Fibroblast of skin of right biceps (primary cell): ENCODE measurements at places on chromosomes 5 and 9.

- DNase-seq, result peak; percentile 22
These were observed 216.9 kb downstream of the GLIS3 start for GRCh38 chr9:4082948-4083347.

DNA sequence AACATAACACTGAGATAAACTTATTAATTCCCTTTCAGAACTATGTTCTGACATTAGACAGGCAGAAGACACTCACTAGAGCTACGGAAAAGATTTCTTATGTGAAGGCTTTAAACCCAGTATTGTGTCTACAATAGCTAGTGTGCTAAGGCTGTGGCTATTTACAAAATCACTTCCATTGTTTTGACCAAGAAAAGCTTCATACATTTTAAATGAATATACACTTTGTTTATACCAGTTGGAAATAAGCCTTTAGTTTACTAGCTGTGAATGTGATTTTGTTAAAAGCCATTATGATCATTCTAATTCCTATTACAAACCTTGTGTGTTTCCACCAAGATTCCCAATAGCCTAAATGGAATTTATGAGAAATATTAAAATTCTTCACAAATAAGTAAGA, 83.0 kb downstream of the AGTPBP1 start:
- no peak for DNase-seq

- DNase-seq, result peak; percentile 61
These were observed 22.8 kb upstream of the DUSP1 start for GRCh38 chr5:172793577-172794488.

DNA sequence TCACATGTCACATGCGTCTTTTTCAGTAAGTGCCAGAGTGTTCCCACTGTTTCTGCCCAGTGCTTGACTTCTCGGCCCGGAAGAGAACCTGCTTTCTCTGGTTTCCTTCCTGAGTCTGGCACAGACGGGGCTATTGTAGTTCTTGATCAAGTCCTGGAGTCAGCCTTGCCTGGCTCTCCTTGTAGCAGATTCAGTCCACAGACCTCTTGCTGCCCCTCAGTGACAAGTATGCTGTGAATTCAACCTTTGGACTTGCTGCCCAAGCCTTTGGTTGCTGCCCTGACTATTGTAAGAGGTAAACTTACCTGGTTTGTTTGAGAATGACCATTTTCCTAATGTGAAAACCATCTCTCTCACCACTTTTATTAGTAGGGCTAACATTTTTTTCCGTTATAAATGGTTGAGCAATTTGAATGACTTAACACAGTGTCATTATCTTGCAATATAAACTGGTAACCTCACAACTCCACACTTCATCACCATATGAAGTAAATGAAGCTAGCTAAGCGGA, 24.7 kb downstream of the ZBTB34 start:
- DNase-seq, result no peak

DNA sequence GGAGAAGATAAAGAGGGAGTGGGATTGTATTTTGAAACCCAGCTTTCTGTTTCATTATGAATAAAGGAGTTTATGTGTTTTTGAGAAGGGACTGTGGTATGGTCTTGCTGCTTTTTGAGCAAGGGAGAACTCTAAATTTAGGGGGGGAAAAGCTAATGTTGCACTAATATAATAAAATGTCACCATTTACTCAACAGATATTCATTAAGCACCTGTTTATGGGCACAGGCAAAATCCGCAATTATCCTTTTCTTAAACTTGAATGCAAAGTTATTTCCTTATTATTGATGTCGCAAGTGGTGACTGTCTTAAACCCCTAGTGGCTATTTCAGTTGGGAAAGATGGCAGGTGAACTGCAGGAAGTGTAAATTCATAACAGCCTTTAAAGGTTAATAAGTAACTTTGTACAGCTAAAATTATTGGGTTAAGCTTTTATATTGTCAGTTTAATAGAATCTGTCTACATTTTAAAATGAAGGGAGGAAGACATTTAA, 1.5 kb downstream of the CDC42SE2 start:
- DNase-seq, result peak; percentile 13

GRCh38 chr5:74161170-74161569, 479.4 kb downstream of the ENC1 start:
- DNase-seq, result peak; percentile 79

DNA sequence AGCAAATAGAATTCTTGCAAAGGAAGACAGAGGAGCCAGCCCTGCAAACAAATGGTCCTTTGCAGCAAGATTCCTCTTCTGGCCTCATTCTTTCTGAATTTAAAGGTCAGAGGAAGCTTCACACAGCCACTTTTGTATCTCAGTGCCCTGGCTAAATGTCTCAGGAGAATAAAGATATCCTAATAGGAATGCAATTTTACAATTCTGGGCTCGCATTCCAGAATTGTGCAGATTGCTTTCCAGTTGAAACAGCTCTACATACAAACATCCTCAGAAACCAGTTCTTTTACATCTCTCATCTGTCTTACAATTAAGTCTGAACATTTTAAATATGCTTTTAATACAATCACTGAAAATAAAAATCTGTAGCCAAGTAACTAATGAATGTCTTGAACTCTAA, 14.6 kb upstream of the ACOT12 start:
- DNase-seq, result peak; percentile 48

GRCh38 chr5:101024299-101024698, 121.2 kb upstream of the ST8SIA4 start:
- DNase-seq, result no peak

GRCh38 chr5:139262059-139262741, 31.3 kb upstream of the MATR3 start:
- no peak for DNase-seq

DNA sequence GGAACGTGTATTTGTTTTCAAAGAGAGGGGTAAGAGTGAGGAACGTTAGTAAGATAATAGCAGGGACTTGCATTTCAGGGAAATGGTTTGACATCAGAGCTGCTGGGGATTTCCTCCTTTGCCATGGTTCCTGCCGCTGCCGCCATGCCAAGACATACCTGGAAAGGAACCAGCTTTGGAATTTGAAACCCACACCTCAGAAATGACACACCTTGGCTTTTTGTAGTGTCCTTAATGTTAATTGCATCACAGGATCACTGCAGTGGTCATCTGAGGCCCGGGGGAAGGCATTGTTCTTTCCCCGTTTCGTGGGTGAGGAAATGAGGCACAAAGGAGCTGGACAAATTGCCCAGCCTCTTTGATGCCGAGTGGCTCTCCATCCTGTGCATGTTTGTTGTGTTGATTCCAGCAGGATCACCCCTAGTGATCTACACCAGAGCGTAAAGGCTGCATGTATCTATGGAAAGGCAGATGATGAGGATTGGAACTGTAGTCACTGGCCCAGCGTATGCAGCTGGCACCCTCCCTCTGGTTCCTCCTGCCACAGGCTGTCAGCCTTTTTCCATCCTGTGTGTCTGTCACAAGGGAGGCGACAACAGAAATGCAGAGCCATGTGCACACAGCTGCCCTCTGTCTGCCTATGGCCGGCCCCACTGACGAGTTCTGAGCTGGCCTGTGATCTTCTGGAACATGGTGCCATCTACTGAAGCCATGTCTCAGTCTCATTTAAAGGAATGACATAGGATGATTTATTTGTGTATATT, 37.8 kb downstream of the SLC46A2 start:
- no peak for DNase-seq

DNA sequence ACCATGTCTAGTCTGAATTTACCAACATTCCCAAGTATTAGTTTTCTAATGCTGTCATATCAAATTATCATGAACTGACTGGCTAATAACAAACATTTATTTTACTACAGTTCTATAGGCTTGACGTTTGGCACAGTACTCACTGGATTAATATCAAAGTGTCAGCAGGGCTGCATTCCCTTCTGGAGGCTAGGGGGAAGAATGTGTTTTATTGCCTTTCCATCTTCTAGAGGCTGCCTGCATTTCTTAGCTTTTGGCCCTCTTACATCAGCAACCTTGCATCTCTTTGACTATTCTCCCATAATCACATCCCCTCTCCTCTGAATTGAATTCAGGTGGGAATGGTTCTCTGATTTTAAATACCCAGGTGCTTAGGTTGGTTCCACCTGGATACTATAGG, 84.7 kb downstream of the EDIL3 start:
- peak; percentile 40 for DNase-seq

GRCh38 chr5:35608881-35609779, 8.5 kb upstream of the SPEF2 start:
- peak; percentile 6 for DNase-seq

GRCh38 chr9:13386935-13387733, 107.6 kb upstream of the MPDZ start:
- peak; percentile 80 for DNase-seq

GRCh38 chr5:172835290-172835993, 1.4 kb downstream of the ERGIC1 start:
- no peak for DNase-seq

DNA sequence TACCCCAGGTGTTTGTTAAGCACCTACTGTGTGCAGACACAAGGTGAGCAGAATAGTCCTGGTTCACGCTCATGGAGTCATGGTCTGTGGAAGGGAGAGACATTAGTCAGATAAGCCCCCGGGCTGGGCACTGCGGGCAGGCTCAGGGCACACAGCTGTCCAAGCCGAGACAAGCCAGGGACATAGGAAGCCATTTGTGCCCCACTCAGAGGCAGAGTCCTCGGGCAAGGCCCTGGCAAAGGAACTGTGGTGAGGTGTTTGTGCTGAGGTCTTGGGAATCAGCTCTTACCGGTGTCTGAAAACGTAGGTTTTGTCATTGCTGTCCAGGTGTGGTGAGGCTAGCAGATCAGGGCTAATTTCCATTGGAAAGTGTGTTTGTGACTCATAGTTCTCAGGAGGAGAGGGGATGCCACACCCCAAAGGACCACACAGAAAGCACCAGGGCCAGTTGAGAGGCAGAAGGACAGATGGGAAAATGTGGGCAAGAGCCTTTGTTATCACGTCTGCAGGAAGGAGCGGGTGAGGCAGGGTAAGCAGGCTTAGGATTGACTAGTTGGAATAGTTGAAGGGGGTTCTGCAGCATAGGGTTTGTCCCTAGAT, 46.1 kb upstream of the NEURL1B start:
- DNase-seq, result no peak

GRCh38 chr5:139376364-139376763, 6.7 kb downstream of the SLC23A1 start:
- no peak for DNase-seq

DNA sequence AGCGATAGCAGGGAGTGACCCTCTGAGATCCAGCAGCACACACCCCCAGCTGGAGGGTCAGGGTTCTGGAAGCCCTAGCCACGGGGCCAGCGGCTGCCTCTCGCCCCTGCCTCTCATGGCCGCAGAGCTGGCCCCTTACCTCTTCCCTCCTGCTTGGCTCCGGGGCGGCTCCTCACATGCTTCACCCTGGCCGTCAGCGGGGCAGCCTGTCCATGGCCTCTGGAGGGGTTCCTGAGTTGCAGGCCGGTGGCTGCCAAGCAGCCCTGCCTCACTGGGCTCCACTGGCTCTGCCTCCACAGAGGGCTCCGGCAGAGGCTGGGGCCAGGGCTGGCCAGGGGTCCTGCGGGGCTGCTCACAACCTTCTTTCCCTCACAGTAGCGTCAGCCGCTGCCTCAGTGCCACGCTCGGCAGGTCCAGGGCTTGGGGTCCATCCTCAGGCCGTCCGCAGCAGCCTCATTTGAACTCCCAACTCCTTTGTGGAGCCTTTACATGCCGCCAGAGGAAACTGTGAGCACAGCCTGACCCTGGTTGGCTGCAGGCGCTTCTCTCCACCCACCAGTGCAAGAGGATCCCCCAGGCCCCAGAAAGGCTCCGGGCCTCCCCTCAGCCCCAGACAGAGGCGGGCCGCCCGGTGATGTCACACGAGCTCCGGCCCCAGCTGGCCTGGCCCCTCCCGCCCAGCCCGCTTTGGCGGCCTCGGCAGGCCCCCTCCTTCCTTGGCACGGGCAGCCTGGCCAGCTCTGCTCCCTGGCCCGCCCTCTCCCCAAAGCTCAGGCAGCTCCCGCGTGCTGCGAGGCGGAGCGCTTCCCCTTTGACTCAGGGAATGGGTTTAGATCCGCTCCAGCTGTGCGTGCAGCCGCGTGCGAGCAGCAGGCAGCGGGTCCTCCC, at the start of gene ANGPTL2:
ANGPTL2 (minus strand) TSS at position 460 of the 888 bp plus-strand sequence. CDS start 13,904 bp downstream, outside the sequence.
- DNase-seq, result peak; percentile 92

DNA sequence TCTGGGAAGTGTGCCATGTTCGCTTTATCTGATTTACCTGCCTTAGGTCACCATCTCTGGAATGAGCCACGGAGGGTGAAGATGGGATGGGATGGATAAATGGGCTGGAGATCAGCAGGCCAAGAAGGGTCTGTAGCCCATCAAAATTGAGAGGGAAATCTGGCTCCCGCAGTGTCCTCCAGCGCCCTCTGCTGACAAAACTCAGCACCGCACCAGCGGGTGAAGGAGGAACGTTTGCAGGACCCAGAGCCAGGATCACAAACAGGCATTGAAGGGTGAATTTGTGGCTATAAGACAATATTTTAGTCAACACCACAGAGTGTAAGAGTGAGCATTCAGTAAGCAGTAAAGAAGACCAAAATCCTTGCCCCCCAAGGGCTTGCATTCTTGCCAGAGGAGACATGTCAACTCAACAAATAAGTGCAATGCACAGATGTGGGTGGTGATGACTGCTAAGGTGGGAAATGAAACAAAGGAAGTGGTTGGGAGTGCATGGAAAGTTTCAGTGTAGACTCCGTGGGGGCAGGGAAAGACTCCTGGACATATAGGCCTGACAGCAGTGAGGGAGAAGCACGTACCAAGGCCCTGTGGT, 124.4 kb downstream of the TENT4A start:
- DNase-seq, result peak; percentile 3

DNA sequence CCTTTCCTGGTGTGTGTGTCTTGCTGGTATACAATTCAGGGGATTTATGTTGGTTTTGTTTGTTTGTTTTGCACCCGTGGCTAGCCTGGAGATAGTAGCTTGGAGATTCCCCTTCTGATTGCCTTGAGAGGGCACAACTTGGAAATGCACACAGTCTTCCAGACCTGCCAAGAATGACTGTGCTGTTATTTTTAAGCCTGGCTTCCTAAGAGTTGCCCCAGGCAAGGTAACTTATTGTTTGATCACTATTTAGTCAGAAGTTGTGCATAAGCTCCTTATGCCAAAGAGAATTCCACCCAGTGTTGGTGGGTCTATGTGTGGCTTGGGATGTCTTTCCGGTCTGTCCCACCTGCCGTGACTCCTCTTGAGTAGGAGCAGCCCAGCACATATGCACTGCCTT, 421.9 kb upstream of the KCNN2 start:
- DNase-seq, result no peak

- peak; percentile 89 for DNase-seq
These were observed 9.8 kb downstream of the LURAP1L start for GRCh38 chr9:12784461-12785259.

DNA sequence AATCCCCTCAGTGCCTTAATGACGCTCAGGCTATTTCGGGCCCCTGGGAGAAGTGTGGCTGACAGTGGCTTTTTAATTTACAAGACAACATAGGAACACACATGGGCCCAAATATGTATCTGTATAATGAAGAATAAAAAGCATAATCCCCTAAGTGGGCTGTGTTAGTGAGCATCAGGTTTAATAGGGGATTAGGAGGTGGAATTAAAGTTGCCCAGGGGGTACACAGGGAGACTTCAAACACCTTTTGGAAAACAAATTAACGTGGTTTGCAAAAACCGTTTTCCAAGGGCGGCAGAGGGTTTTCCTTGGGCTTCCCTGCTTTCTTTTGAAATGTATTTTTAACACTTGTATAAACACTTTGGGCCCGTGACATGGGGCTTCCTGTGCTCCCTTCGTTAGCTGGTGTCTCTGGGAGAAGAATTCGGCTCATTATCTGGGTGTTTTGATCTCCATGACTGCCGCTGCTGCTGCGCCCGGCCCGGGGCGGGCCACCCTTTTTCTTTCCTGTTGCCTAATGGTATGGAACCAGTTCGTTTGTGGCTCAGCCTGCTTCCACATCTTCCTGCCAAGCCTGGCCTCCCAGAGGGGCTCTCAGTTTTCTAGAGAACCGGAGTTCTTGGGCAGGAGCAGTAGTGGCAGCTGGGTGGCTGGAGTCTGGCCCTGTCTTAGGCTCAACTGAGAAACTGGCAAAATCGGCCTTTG, 173.0 kb downstream of the MACROH2A1 start:
- DNase-seq, result no peak
